Dermis microvascular lymphatic vessel endothelial cell (primary cell): ENCODE measurements at places on chromosomes 1 and 21. TPM values are rescaled to one million over a fixed set of nuclear protein-coding genes. Genes with fewer than 3 reads are reported as not detected.

Gene NPPA
- total RNA-seq = not detected in 2 replicates

Gene MCOLN2
- not detected in 2 replicates for total RNA-seq

Gene ACTA1
- under 0.01 TPM in 1 of 2 replicates, not detected in the other for total RNA-seq

Gene OR6N1
- not detected in 2 replicates for total RNA-seq

Gene CLCN6
- total RNA-seq = 5.9 and 7.0 TPM in 2 replicates

Gene LRRC38
- total RNA-seq = under 0.01 and 0.13 TPM in 2 replicates

Gene LYPD8
- not detected in 2 replicates for total RNA-seq

Gene GBP3
- 13.0 and 15.6 TPM in 2 replicates for total RNA-seq

Gene LAMC2
- total RNA-seq = 12.6 and 39.9 TPM in 2 replicates

Gene GSTM2
- total RNA-seq = 1.3 and 3.0 TPM in 2 replicates

Gene DCLRE1B
- total RNA-seq = 1.8 and 2.5 TPM in 2 replicates

Gene ANKRD35
- total RNA-seq = under 0.01 TPM in 2 replicates

Gene LRRC7
- total RNA-seq = 0.13 TPM in 2 replicates

Gene ANGPTL3
- total RNA-seq = not detected in 2 replicates

Gene CDK18
- total RNA-seq = 0.25 and 0.39 TPM in 2 replicates

Gene OR2L3
- not detected in 2 replicates for total RNA-seq

Gene ITLN2
- total RNA-seq = not detected in 2 replicates

Gene RBM34
- total RNA-seq = 27.3 and 32.3 TPM in 2 replicates

Gene GNB1
- total RNA-seq = 72.4 and 119 TPM in 2 replicates

Gene PADI1
- under 0.01 and 0.13 TPM in 2 replicates for total RNA-seq
